Stimulated activated CD4-positive, alpha-beta T cell treated with anti-CD3 and anti-CD28 coated beads, Interleukin-12 subunit alpha, Interleukin-12 subunit beta, amount 100 ng/mL, for 24 hours (primary cell): ENCODE measurements at places on chromosomes 2 and 18.

GRCh38 chr2:11579867-11580659, 46.2 kb downstream of the GREB1 start:
- DNase-seq = no peak

GRCh38 chr18:65057439-65058083, 693.3 kb upstream of the CDH7 start:
- DNase-seq = no peak

GRCh38 chr2:238906254-238906935, 58.5 kb downstream of the TWIST2 start:
- no peak for DNase-seq

GRCh38 chr2:70947556-70948184, 12.0 kb downstream of the ATP6V1B1 start:
- DNase-seq = no peak

GRCh38 chr2:222160944-222161343, 137.9 kb downstream of the PAX3 start:
- no peak for DNase-seq

- no peak for DNase-seq
These were observed 236.0 kb downstream of the LDLRAD4 start for GRCh38 chr18:13454363-13455150.

DNA sequence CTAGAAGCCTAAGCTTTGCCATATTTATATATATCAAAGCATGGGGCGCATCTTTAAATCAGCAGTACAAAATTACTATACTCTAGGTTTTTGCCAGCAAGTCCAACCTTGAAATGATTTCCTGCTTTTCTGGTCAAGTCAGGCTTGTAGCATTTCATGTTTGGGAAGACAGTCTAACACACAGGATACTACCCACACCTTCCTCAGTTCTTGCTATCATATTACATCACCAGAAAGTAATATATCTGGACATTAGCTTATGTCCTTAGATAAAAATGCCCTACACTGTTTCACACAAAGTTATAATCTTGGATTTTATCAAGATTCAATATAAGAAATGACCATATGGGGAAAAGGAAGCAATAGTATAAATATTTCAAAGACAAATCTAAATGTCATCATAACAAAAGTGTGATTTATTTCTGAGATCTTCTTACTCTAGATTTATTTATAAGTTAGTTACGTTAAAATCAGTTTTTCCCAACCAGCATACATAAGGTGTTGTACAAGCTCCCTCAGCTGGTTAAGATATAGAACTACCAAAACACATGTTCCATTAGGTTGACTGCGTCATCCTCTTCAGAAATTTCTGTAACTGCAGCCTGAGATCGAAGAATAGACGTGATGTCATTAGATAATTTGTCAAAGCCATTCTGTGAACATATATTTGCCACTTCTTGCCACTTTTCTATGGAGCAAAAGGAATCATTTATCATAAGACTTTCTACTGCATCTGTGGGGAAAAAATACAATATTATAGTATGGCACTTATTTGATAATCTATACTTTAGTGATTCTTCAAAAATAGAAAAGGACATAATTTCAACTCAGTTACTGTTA, 56.6 kb downstream of the CLHC1 start:
- DNase-seq = no peak
